Hepatocyte (in vitro differentiated cells): ENCODE measurements at places on chromosomes 1 and 21. TPM values are rescaled to one million over a fixed set of nuclear protein-coding genes. Genes with fewer than 3 reads are reported as not detected.

POLR3C gene
- 19.6 and 29.2 TPM in 2 replicates for total RNA-seq

SFPQ gene
- total RNA-seq = 138 and 183 TPM in 2 replicates

CHRNB2 gene
- 0.08 and 0.70 TPM in 2 replicates for total RNA-seq

ATF3 gene
- total RNA-seq = 128 TPM in 2 replicates

SYT11 gene
- 1.3 and 2.0 TPM in 2 replicates for total RNA-seq

DHRS3 gene
- 98.9 and 103 TPM in 2 replicates for total RNA-seq

SAMSN1 gene
- 1.2 and 1.7 TPM in 2 replicates for total RNA-seq

- no peak overlapping the region for H3K4me3 ChIP-seq
- peaks cover 8% of the 10 kb centered on the region for H3K4me1 ChIP-seq
- H3K36me3 ChIP-seq = no peaks in the 10 kb centered on the region
- H3K27ac ChIP-seq = no peak overlapping the region
- H3K27me3 ChIP-seq = no peaks in the 10 kb centered on the region
- DNase-seq = no peak
These were observed 49.3 kb downstream of the SH3GLB1 start for GRCh38 chr1:86753700-86754099.

GRCh38 chr1:2547210-2548067, 8.7 kb upstream of the TNFRSF14 start:
- no peak overlapping the region for H3K4me3 ChIP-seq
- no peaks in the 10 kb centered on the region for H3K36me3 ChIP-seq
- DNase-seq = no peak
- H3K27me3 ChIP-seq = no peaks in the 10 kb centered on the region

- no peak overlapping the region for H3K27ac ChIP-seq
- no peak for DNase-seq
- H3K27me3 ChIP-seq = no peaks in the 10 kb centered on the region
- H3K4me1 ChIP-seq = no peaks in the 10 kb centered on the region
- no peaks in the 10 kb centered on the region for H3K36me3 ChIP-seq
These were observed 7.6 kb downstream of the APOBEC4 start for GRCh38 chr1:183645531-183645930.

DNA sequence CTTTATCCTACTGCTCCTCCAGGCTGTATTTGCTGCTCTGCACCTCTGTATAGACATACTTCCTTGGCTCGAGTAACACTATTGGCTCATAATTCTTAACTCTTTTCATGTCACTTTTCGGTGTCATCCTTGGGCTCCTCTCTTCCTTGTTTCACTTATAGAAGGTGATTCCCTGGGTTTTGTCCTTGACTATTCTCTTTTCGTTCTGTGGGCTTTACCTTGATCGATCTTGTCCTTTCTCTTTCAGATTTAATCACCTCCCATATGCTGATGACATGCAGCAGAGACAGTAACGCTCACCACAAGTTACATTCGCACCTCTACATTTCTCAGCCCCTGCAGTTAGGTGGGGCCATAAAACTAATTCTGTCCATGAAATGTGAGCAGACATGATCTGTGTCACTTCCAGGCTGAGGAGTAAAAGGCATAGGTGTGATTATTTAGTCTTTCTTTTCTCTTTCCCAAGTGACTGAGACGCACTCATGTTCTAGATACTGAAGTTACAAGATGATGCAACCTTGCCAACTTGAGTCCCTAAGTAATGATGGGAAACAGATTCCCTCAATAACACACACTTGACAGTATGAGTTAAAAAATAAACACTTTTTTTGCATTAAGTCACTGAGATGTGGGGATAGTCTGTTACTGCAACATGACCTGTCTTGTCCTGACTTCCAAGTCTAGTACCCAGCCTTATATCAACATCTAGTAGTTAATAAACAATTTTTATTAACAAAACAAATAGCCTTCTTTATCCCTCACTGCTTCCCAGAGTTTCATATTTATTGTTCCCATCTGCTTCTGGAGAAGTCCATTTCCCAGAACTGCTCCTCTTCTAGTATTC, 49.9 kb upstream of the HAO2 start:
- H3K27ac ChIP-seq = no peak overlapping the region
- H3K4me3 ChIP-seq = no peak overlapping the region
- H3K36me3 ChIP-seq = no peaks in the 10 kb centered on the region
- no peaks in the 10 kb centered on the region for H3K4me1 ChIP-seq

GRCh38 chr1:175887981-175888428, 144.6 kb upstream of the TNR start:
- H3K4me1 ChIP-seq = no peaks in the 10 kb centered on the region
- no peak overlapping the region for H3K27ac ChIP-seq
- no peaks in the 10 kb centered on the region for H3K27me3 ChIP-seq
- H3K36me3 ChIP-seq = no peaks in the 10 kb centered on the region
- peak; percentile 85 for DNase-seq
- H3K4me3 ChIP-seq = no peak overlapping the region

GRCh38 chr1:24420547-24420946, 4.9 kb downstream of the NIPAL3 start:
- no peak overlapping the region for H3K27ac ChIP-seq
- no peak overlapping the region for H3K4me3 ChIP-seq
- no peak for DNase-seq
- H3K36me3 ChIP-seq = no peaks in the 10 kb centered on the region
- H3K4me1 ChIP-seq = peaks cover 16% of the 10 kb centered on the region
- H3K27me3 ChIP-seq = no peaks in the 10 kb centered on the region

DNA sequence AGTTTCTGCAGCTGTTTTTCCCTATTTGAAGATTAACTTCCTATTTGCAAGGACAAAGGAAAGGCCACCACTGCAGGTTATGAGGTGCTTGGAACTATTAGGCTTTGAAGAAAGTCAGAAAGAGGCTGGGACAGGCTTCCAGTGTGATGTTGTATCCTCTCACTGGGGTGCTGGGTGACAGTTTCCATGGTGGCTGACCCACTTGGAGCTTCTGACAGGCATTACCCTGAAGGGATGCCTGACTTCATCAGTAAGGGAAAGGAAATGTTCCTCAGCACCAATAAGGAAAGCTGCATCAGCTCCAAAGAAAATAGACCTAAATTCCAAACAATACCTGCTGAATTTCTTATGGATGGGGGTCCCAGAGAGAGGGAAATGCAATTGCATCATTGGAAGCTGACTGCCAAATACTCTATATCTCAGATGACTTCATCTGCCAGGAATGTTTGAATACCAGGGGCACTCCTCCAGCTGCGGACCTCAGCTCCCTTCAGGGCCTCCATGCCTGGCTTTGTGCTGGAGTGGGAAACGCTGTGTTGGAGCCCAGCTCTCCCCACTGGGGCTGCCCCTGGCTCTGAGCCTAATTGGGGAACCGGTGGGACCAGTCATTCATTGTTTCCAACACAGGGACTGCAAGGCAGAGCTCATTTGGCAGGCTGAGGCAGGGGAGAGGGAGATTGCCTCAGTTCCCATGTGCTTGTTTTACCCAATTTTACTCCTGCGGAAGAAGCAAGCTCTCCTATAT, 76.6 kb downstream of the RGL1 start:
- peak overlapping the region; percentile 74 for H3K27ac ChIP-seq
- no peak overlapping the region for H3K4me3 ChIP-seq
- peaks cover 48% of the 10 kb centered on the region for H3K4me1 ChIP-seq
- DNase-seq = peak; percentile 80
- no peaks in the 10 kb centered on the region for H3K27me3 ChIP-seq

- H3K4me3 ChIP-seq = no peak overlapping the region
- H3K36me3 ChIP-seq = no peaks in the 10 kb centered on the region
- no peaks in the 10 kb centered on the region for H3K27me3 ChIP-seq
- H3K4me1 ChIP-seq = no peaks in the 10 kb centered on the region
- DNase-seq = no peak
These were observed 4.3 kb downstream of the LCK start for GRCh38 chr1:32255072-32256071.

GRCh38 chr1:184822267-184822666, 67.6 kb upstream of the EDEM3 start:
- peaks cover 9% of the 10 kb centered on the region for H3K4me1 ChIP-seq
- H3K36me3 ChIP-seq = no peaks in the 10 kb centered on the region
- no peak for DNase-seq
- no peak overlapping the region for H3K4me3 ChIP-seq

GRCh38 chr1:113949007-113949406, 19.9 kb downstream of the HIPK1 start:
- no peak for DNase-seq
- no peaks in the 10 kb centered on the region for H3K36me3 ChIP-seq
- H3K27me3 ChIP-seq = no peaks in the 10 kb centered on the region

DNA sequence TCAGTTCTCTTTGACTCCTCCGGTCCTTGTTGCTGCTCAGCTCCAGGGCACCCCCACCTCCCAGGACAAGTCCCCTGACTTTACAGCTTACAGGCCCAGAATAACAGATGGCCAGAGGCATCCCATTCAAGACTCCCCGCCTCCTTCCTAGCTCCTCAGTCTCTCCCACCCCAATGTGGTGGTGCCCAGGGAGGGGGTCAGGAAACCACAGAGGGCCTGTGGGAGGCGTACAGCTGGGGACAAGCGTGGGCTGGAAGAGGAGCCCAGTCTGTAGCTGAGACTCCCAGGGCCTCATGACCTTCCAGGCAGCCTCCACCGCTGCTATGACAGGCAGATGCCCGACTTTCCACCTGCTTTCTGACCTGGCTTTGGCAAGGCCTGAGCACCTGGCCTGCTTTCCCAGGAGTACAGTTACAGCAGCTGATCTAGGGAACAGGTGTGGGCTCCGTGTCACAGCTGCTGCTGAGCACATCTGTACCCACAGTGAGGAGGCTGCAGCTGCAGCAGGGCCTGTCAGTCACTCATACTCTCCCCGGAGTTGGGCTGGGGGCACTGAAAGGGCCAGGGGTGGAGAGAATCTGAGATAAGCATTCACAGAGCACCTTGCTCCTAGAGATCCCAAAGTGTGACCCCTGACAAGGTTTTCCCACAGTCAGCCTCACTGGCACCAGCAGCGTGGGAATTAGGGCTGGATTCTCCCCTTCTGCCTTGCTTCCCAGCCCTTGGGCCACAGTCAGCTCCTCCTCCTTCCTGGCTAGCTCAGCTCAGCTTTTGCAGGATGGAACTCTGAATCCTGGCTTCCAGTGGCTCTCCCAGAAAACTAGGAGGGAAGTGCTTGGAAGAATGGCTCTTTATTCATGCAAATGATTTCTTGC, 7.1 kb upstream of the NAV1 start:
- peaks cover 12% of the 10 kb centered on the region for H3K4me1 ChIP-seq
- no peaks in the 10 kb centered on the region for H3K36me3 ChIP-seq
- peak overlapping the region; percentile 81 for H3K27ac ChIP-seq

- no peaks in the 10 kb centered on the region for H3K36me3 ChIP-seq
- H3K27me3 ChIP-seq = no peaks in the 10 kb centered on the region
- H3K27ac ChIP-seq = no peak overlapping the region
- H3K4me1 ChIP-seq = peaks cover 25% of the 10 kb centered on the region
- H3K4me3 ChIP-seq = no peak overlapping the region
- no peak for DNase-seq
These were observed 2.1 kb upstream of the S100A10 start for GRCh38 chr1:151995774-151996173.

GRCh38 chr1:77899647-77900320, 11.4 kb downstream of the NEXN start:
- H3K27ac ChIP-seq = no peak overlapping the region
- no peaks in the 10 kb centered on the region for H3K4me1 ChIP-seq
- no peak overlapping the region for H3K4me3 ChIP-seq
- no peak for DNase-seq
- H3K27me3 ChIP-seq = no peaks in the 10 kb centered on the region

GRCh38 chr1:184388319-184388889, 1.6 kb downstream of the C1orf21 start:
- peak; percentile 48 for DNase-seq
- peak overlapping the region; percentile 77 for H3K4me3 ChIP-seq
- H3K27me3 ChIP-seq = peaks cover 17% of the 10 kb centered on the region
- H3K36me3 ChIP-seq = no peaks in the 10 kb centered on the region
- peak overlapping the region; percentile 87 for H3K27ac ChIP-seq

- H3K36me3 ChIP-seq = no peaks in the 10 kb centered on the region
- no peak overlapping the region for H3K4me3 ChIP-seq
- DNase-seq = no peak
- peaks cover 17% of the 10 kb centered on the region for H3K4me1 ChIP-seq
- H3K27ac ChIP-seq = no peak overlapping the region
These were observed 37.8 kb downstream of the IER5 start for GRCh38 chr1:181126289-181126688.

DNA sequence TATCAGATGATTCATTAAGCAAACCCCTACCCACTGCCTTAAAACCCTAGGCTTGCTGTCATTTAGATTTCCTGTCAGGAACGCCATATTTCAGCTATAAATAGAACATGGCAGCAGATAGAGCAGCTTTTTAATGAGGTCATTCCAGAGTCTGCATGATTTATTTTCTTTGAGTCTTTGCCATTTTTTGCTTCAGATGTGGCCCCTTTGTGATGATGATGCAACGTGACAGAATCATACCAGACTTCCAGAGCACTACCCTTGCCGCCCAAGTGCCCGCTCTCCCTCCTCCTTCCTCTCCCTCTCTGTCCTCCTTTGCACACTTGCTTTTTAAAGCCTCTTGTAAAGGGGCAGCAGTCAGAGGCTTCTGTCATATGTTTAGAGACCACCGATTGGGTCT, 55.5 kb upstream of the TRIM67 start:
- H3K27me3 ChIP-seq = no peaks in the 10 kb centered on the region
- H3K27ac ChIP-seq = peak overlapping the region; percentile 50
- H3K4me3 ChIP-seq = no peak overlapping the region
- H3K36me3 ChIP-seq = no peaks in the 10 kb centered on the region
- DNase-seq = peak; percentile 42

DNA sequence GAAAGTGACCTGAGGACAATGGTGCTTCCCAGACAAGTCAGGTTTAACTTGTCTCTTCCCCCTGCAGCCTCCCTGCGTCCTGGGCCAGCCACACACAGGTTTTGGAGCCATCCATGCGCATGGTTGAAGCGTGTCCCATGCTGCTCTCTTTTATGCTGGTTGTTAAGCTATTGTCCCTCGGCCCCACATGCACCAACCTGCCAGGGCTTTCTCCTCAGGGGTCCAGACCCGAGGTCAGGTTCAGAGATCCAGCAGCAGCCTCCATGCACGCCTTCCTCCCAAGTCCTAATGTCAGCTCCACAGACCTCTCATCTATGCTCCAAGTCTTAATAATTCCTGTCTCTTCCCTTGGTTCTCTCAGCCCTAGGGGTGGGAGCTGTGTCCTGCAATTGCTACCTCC, 1.6 kb downstream of the ABCA4 start:
- H3K36me3 ChIP-seq = no peaks in the 10 kb centered on the region
- peaks cover 45% of the 10 kb centered on the region for H3K4me1 ChIP-seq
- H3K4me3 ChIP-seq = no peak overlapping the region

DNA sequence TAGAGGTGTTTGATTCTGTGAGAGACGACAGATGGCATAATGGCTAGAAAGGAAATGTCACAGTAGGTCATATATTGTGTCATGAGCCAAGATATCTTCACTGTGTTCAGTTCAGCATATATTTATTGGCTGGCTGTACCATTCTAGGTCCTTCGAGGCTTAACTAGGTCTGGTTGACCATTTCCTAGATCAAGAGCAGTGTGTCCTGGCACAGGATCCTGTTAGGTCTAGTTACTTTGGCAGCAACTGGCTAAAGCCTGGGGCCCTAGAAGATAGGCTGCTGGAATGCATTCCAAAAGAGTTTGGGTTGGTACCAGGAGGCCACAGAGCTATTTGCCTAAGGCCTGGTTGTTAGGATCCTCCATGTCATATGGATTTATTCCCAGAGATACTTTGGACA, 20.9 kb downstream of the ZBTB40 start:
- no peak overlapping the region for H3K4me3 ChIP-seq
- no peak overlapping the region for H3K27ac ChIP-seq
- H3K4me1 ChIP-seq = no peaks in the 10 kb centered on the region
- H3K36me3 ChIP-seq = no peaks in the 10 kb centered on the region
- no peaks in the 10 kb centered on the region for H3K27me3 ChIP-seq
- no peak for DNase-seq
